ENCODE measurements at places on chromosomes 12 and 14.

DNA sequence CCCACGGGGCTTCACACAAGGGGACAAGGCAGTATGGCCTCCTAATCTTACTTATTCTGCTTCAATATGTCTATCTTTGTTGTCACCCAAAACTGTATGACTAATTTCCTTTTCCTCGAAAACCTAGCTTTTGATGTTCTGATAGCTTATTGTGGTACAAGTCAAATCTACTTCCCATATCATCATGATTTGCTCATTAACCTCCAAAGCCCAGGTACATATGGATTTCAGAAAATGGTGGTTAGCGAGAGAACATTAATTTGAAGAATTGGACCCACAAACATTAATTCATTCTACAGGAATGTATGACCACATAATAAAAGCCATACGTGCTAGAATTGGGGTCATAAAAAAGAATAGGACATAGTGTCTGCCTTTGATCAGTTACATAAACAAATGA lies 412.5 kb downstream of the CCDC91 start:
- no peak for DNase-seq

GRCh38 chr12:16352481-16352880 lies 5.0 kb downstream of the MGST1 start:
- DNase-seq, result no peak

- DNase-seq, result no peak
Observed at GRCh38 chr14:98963610-98964009, 308.4 kb downstream of the BCL11B start.

DNA sequence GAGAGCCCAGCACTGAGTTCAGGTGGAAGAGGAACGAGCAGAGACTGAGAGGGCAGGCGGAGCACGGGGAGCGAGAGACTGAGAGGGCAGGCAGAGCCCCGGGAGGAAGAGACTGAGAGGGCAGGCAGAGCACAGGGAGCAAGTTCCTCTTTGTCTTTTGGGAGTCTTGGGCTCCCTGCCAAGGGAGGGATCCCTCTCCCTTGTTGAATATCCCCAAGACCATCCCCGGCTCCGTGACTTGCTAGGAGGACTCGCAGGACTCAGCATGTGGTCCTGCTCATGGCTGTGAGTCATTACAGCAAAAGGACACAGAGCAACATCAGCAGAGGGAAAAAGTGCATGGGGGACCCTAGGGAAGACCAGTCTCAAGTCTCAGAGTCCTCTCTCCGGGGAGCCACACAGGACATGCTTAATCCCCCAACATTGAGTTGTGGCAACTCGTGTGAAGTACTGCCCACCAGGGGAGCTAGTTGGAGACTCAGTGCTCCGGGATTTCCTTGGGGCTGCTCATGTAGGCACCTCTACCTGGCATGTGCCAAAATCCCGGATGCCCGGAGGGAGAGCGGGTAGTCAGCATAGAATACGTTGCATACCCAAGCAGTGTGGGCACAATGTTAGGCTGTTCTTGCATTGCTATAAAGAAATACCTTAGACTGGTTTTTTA lies 81.0 kb downstream of the CCDC92 start:
- no peak for DNase-seq
